HCT116 (cell line): ENCODE measurements at places on chromosomes 11 and 22.

- DNase-seq = no peak
Measured at GRCh38 chr11:105368711-105369110, 229.1 kb upstream of the CARD18 start.

- DNase-seq = no peak
Measured at GRCh38 chr22:39353346-39353745, 3.6 kb downstream of the SYNGR1 start.

- no peak for DNase-seq
Measured at GRCh38 chr11:65442842-65443331, 20.3 kb downstream of the NEAT1 start.

- no peak for DNase-seq
Measured at GRCh38 chr11:20303391-20303965, 60.0 kb upstream of the HTATIP2 start.

DNA sequence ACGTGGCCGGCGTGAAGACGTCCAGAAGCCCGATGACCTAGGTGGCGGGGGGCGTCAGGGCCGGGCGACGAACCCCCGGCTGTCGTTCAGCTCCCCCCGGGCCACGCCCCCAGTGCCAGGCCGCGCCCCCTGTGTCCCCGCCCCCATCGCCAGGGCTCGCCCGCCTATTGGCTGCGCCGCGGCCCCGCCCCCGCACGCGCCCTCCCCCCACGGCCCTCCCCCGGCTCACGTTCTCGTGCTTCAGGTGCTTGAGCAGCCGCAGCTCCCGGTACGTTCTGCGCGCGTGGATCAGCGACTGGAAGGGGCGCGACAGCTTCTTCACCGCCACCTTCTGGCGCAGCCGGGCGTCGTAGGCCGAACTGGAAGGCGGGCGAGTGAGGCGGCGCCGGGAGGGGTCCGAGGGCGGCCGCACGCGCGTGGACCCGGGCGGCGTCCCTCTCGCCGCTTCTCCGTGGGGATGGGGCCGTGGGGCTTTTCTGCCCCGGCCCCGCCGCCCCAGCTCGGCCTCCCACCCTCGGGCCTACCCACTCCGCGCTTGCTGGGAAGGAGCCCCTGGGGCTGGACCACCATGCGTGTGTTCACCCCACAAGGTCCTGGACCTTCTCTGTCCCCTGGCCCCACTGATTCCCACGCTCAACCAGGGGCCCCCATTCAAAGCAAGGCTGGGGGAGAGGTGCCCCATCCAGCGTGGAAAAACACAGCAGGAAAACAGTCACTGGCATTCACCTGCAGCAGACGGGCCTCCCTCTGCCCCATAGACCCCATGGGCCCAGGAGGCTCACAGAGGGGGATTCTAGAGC, 2.4 kb downstream of the MAPK11 start:
- no peak for DNase-seq

- no peak for DNase-seq
Measured at GRCh38 chr11:93279851-93280347, 50.6 kb upstream of the DEUP1 start.

GRCh38 chr22:50438305-50439275, 36.2 kb downstream of the SBF1 start:
- DNase-seq = no peak

- DNase-seq = no peak
Measured at GRCh38 chr11:571802-572185, 4.5 kb upstream of the PHRF1 start.

DNA sequence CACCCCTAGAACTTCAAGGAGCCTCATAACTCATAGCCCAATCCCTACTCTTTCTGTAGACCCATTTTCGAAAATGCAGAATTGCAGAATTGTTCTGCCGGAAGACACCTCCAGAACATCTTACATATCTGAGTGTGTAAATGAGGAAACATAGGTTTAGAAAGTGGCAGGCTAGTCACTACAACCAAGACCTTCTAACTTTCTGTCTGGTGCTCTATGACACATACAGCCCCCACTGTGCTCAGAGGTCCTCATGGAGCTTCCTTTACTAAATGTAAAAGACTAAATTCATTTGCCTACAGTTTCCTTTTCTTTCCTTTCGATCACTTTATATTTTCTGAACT, 132.1 kb upstream of the DDI1 start:
- no peak for DNase-seq

DNA sequence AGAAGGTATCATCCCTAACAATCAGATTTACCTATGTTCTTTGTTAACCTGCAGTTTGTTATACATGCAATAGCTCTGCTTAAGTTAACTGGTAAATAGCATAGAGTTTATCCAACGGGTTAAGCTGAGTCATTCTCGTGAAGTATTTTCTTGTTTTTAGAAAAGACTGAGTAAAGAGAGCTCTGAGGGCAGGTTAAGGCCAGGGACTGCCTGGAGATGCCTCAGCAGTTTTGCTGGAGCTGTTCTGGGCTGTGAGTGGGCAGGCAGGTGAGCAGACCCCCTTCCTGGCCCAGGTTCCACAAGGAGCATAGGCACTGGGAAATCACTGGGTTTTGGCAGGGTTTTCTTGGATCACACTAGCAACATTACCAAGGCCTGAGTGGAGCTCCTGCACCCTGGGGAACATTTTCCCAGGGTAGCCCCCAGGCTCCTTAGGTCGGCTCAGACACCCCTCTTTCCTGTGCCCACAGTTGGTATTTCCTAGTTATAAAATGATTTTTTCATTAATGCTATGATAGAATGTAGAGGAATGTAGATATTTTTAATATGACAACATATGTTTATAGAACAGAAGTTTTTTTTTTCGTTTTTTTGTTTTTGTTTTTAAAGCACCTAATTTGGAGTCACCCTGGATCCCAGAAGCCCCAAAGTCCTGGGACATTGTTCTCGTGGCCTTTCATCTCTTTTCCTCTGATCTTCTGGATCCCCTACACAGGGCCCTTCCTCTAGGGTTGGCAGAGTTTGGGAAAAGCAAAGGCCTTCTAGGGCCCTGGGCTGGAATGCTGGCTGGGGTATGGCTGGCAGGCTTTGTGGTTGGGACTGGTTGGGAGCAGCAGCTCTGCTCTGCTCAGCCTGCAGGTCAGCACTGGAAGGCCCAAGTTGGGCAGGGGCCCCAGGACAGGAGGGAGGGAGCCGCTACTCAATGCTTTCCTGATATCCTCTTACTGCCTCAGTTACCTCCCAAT, 26.7 kb downstream of the IRAG1 start:
- DNase-seq = no peak

DNA sequence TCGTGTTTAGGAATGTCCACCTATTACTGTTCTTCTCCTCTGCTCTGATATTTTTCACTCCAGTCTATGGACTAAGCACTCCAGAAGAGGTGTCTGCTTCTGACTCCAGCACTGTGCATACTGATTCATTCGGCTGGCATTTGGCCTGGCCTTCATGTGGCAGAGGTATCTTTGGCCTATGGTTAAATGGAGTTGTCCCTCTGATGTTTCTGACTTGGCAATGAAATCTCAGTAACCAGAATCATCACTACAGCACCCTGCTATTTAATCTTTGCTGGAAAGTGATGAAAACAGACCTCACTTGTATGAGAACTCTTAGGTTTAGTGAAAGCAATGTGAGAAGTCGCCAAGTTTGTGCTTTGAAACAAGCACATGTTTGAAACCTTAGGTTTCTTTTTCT, 155.2 kb downstream of the MAML2 start:
- DNase-seq = no peak

- no peak for DNase-seq
Measured at GRCh38 chr11:120800206-120800605, 223.7 kb upstream of the TBCEL start.

- peak; percentile 90 for DNase-seq
Measured at GRCh38 chr11:45843158-45843924, 3.9 kb upstream of the CRY2 start.

GRCh38 chr11:84829162-84829561, 798.0 kb downstream of the DLG2 start:
- no peak for DNase-seq

DNA sequence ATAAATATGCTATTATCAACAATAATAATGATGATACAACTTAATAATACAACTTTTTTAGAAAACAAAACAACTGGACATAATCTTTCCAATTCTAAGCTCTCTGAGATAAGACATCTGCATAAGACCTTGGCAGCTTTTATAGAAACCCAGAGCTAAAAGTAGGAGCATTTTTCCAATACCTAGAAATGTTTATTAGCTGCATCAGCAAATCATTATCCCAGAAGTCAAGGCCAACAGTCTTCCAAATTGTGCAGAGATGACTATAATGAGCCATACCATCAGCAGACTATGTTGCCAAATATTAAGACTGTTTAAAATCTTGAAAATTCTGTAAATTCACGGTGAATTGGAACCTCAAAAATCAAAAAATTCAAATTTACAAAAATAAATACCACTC, 30.3 kb downstream of the DCUN1D5 start:
- no peak for DNase-seq

- no peak for DNase-seq
Measured at GRCh38 chr11:132549001-132549400, 983.3 kb downstream of the OPCML start.

GRCh38 chr11:31419138-31419537, 49.5 kb downstream of the DNAJC24 start:
- DNase-seq = no peak

DNA sequence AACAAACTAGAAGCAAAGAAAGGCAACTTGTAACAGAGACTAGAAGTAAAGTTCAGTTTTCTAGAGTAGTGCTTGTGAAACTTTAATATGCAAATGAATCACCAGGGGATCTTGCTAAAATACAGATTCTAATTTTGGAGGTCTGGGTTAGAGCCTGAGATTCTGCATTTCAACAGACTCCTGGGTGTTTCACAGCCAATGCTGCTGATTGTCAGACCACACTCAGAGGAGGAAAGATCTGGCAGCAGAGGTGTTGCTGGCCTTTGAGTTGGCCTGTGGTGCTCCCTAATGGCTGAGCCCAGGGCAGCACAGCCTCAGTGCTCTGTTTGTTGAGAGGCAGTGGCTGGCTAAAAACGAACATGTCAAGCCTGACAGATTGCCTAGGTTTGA, 5.4 kb downstream of the CRY2 start:
- DNase-seq = no peak

- DNase-seq = no peak
Measured at GRCh38 chr11:44377914-44378321, 68.0 kb upstream of the ALX4 start.

GRCh38 chr11:76173663-76174062, 32.6 kb downstream of the WNT11 start:
- no peak for DNase-seq

GRCh38 chr22:48414651-48415050, 1413.0 kb downstream of the BRD1 start:
- no peak for DNase-seq

DNA sequence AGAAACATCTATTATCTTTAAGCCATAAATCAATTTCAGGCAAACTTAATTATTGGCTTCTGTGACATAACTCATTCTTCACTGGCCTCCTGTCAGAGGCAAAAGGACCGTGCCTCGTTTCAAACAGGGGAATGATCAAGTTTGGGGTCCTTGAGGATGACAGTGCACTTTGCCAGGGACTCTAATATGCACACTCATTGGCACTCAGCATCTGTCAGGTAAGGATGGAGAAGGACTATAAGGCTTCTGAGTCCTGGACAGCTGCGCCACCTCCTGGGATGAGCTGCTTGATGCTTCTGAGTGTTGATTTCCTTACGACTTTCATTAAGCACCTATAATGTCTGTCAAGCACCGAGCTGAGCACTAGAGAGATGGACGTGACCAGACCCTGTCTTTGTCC, 20.2 kb downstream of the BPIFC start:
- peak; percentile 34 for DNase-seq

GRCh38 chr11:128621601-128622501, 34.5 kb upstream of the ETS1 start:
- no peak for DNase-seq

DNA sequence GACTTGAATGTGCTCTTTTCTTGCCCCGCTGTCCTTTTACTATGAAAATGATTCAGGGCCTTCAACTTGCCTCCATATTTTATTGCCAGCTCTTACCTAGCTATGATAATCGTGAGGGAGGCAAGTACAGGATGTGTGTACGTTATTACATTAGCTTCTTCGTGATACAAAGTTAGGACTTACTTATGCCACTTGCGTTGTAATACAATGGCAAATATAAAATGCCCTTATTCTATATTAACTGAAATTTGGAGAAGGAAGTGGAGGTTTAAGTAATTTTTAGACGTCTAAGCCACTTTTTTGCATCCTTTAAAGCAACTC, 10.8 kb upstream of the CCT8L2 start:
- DNase-seq = no peak

DNA sequence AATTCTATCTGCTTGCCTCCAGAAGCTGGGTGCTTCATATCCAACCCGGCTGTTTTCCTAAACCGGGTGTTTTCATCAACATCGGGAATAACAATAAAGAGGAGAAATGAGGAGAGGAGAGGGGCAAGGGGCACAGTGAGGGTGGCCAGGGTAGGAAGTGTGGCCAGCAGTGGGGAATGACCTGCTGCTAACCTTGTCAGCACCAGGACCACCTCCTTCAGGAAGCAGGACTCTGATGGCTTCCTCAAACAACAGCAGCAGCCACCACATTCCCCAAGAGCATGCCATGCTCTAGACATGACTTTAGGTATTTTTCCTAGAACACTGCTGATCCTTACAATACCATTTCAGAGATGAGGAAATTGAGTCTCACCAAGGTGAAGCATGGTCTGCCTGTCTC, 52.4 kb downstream of the TPBGL start:
- DNase-seq = no peak
